GM23248 (cell line): ENCODE measurements at places on chromosomes 5 and 9.

- no peak overlapping the region for H3K4me3 ChIP-seq
- no peak for DNase-seq
- no peaks in the 10 kb centered on the region for H3K4me1 ChIP-seq
- no peaks in the 10 kb centered on the region for H3K27me3 ChIP-seq
Observed at GRCh38 chr5:161697001-161697400, 11.5 kb downstream of the GABRA6 start.

DNA sequence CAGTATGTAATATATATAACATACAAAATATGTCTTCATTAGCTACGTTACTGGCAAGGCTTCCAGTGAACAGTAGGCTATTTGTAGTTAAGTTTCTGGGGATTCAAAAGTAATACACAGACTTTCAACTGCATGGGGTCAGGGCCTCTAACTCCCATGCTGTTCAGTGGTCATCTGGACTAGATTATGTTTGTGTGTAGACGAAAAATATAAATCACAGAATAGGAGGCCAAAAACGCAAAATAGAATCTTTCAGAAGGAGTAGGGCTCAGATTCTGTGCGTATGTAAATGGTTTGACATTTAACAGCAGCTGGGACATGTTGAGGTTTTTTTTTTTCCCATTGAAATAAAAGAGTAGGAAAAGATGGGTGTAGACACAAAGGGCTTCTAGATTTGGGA lies 1048.7 kb upstream of the WWC1 start:
- H3K4me3 ChIP-seq: no peak overlapping the region
- H3K36me3 ChIP-seq: no peaks in the 10 kb centered on the region
- no peak overlapping the region for H3K27ac ChIP-seq
- no peaks in the 10 kb centered on the region for H3K4me1 ChIP-seq

DNA sequence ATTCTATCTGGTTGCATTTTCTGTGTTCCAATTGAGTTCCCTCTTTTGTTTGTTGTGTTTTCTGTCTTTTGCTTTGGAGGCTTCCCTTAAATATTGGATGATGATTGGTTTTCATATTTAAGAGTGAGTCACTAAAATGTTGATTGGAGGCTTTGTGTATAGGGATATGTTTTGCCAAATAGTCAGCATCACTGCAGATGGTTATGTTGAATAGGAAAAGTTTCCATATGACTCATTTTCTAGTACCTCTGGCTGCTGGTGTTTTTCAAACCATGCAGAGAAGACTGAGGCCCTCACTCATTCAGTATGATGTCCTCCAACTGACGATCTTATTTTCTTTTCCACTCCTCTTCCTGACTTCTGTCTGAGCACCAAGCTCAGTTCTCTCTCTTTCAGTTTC lies 1290.0 kb downstream of the EFNA5 start:
- no peak overlapping the region for H3K4me3 ChIP-seq
- peaks cover 31% of the 10 kb centered on the region; the same call in 1 of the 2 replicates for H3K27me3 ChIP-seq
- peak; percentile 25 for DNase-seq
- no peaks in the 10 kb centered on the region for H3K36me3 ChIP-seq
- H3K4me1 ChIP-seq: no peaks in the 10 kb centered on the region

- no peak overlapping the region for H3K27ac ChIP-seq
- H3K27me3 ChIP-seq: peaks cover 3% of the 10 kb centered on the region; the same call in 1 of the 2 replicates
- DNase-seq: peak; percentile 44
- no peaks in the 10 kb centered on the region for H3K36me3 ChIP-seq
Observed at GRCh38 chr5:114450437-114450836, 88.6 kb downstream of the KCNN2 start.

- no peaks in the 10 kb centered on the region for H3K36me3 ChIP-seq
- H3K4me3 ChIP-seq: peak overlapping the region; percentile 57
- H3K27me3 ChIP-seq: no peaks in the 10 kb centered on the region
- no peak for DNase-seq
- no peak overlapping the region for H3K27ac ChIP-seq
Observed at GRCh38 chr9:136994888-136995230, 1.5 kb downstream of the CLIC3 start.

- H3K36me3 ChIP-seq: no peaks in the 10 kb centered on the region
- no peaks in the 10 kb centered on the region for H3K27me3 ChIP-seq
- no peak overlapping the region for H3K27ac ChIP-seq
- no peak for DNase-seq
- no peaks in the 10 kb centered on the region for H3K4me1 ChIP-seq
Observed at GRCh38 chr9:101114317-101114716, 85.8 kb downstream of the PLPPR1 start.

DNA sequence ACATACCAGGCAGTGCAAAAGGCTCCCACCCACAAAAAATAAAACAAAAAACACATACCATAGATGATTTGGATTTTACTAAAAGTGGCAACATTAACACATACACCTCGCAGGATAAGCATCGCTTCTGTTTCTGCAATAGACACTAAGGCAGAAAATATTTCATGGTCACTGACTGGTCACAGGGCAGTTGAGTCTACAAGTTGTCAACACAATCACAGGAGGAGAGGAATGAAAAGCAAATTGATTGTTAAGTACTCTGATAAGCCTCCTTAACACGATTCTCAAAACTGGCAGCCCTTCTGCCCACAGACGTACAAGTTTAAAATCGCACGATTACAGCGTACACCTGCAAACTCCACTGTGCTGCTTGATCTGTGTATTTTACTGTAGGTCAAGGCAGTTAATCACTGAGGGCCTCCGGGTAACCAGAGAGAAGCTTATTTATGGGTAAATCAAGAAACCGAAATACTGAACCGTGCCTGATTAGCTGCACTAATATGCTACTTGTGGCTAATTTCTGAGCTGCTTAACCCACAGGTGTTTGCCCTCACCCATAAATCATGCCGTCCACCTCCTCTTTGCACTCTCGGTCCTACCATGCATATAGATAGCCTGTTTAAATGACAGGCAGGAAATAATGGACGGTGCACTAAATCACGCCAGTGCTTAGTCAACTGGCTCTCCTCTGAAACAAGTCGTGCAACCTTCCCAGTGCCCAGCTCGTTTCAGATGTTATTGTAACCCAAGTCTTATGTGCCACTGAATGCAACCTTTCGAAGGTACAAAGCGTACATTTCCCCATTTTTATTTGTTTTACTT lies 659.4 kb upstream of the ADAMTS16 start:
- DNase-seq: no peak
- no peaks in the 10 kb centered on the region for H3K36me3 ChIP-seq
- no peaks in the 10 kb centered on the region for H3K4me1 ChIP-seq
- no peak overlapping the region for H3K4me3 ChIP-seq

DNA sequence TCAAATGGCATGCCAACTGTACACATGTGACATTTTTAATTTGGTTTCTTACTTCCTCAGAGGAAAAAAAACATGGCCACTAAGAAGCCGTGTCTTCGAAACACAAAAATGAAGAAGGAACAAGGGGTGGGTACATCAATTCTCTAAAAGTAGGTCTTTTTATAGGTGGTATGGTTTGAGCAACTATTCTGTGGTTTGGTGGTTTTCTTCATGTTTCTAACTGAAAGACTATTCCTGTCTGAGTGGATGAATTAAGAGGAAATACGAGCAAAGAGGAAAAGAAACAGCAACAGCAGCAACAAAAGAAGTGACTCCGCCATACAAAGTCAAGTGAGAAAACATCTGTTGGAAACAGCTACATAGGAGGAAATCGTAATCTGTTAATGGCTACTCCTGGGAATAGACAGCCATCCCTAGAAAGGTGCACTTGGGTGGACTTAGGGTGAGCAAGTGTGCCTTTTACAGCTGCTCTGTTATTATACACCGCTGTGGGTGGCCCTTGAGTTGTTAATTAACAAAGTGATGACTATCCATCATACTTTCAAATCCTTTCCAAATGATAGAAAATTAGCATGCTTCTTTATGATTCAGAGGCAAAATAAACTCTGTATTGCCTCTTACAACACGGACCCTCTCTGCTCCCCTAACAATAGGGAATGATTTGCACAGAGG lies 575.8 kb downstream of the TLE1 start:
- no peak overlapping the region for H3K27ac ChIP-seq
- 0 out of 2 replicates have a peak, but pooled peaks cover 4% of the 10 kb centered on the region for H3K27me3 ChIP-seq
- H3K4me3 ChIP-seq: no peak overlapping the region
- no peaks in the 10 kb centered on the region for H3K4me1 ChIP-seq
- DNase-seq: no peak

- no peaks in the 10 kb centered on the region for H3K4me1 ChIP-seq
- no peaks in the 10 kb centered on the region for H3K27me3 ChIP-seq
- no peaks in the 10 kb centered on the region; the same call in 1 of the 2 replicates for H3K36me3 ChIP-seq
- peak; percentile 9 for DNase-seq
- no peak overlapping the region for H3K4me3 ChIP-seq
Observed at GRCh38 chr9:98823666-98824334, 16.3 kb downstream of the GALNT12 start.

GRCh38 chr5:134267366-134268018 lies 41.6 kb upstream of the PPP2CA start:
- no peaks in the 10 kb centered on the region for H3K27me3 ChIP-seq
- no peak overlapping the region for H3K27ac ChIP-seq
- H3K4me1 ChIP-seq: no peaks in the 10 kb centered on the region
- no peak overlapping the region for H3K4me3 ChIP-seq
- H3K36me3 ChIP-seq: no peaks in the 10 kb centered on the region

DNA sequence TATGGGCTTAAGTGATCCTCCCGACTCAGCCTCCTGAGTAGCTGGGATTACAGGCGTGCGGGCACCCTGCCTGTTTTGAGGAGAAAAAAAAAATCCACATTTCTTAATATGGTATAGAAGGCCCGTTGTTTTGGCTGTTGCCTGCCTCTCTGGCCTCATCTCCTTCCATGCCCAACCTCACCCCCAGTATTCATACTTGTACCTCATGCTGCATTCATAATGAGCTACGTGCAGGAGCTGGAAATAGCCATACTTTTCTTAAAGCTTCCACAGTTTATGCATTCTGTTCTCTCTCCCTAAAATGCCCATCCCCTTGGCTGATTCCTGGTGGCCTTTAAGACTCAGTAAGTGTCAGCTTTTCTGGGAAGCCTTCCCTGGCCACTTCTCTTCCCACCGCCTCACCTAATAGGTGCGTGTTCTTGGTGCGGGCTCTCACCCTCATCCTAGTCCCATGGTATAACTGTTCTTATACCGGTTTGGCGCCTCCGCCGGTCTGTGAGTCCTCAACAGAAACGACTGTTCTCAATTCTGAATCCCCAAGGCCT lies 2.1 kb upstream of the TPM2 start:
- H3K36me3 ChIP-seq: peaks cover 19% of the 10 kb centered on the region
- H3K4me1 ChIP-seq: peaks cover 42% of the 10 kb centered on the region
- H3K27ac ChIP-seq: peak overlapping the region; percentile 89
- H3K4me3 ChIP-seq: peak overlapping the region; percentile 98

- no peak overlapping the region for H3K4me3 ChIP-seq
- no peak for DNase-seq
- no peak overlapping the region for H3K27ac ChIP-seq
Observed at GRCh38 chr5:157900644-157901043, 41.7 kb upstream of the CLINT1 start.

GRCh38 chr9:17651725-17652124 lies 72.9 kb downstream of the SH3GL2 start:
- H3K4me3 ChIP-seq: no peak overlapping the region
- H3K27ac ChIP-seq: no peak overlapping the region
- DNase-seq: no peak
- H3K4me1 ChIP-seq: no peaks in the 10 kb centered on the region

DNA sequence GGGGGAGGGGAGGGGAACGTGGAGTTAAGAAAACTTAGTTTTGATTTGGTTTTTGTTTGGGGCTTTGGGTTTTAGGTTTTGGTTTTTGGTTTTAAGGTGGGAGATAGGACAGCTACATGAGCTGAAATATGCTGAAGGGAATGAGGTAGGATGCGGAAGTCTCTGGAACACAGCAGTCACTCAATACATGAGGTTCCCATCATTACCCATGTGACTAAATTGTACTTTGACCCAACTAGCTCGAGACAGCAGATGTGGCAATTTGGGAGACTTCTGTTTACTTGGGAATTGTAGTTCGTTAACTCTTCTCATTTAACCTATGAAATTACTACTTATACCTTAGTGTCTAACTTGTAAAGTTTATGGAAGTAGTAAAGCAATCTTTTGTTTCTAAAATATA lies 124.2 kb downstream of the TLE1 start:
- H3K27ac ChIP-seq: no peak overlapping the region
- peaks cover 21% of the 10 kb centered on the region for H3K4me1 ChIP-seq
- no peak overlapping the region for H3K4me3 ChIP-seq
- no peaks in the 10 kb centered on the region for H3K36me3 ChIP-seq
- no peaks in the 10 kb centered on the region for H3K27me3 ChIP-seq

GRCh38 chr9:18352711-18353110 lies 121.2 kb upstream of the ADAMTSL1 start:
- H3K27me3 ChIP-seq: no peaks in the 10 kb centered on the region
- no peak for DNase-seq
- no peak overlapping the region for H3K27ac ChIP-seq
- H3K36me3 ChIP-seq: no peaks in the 10 kb centered on the region

GRCh38 chr9:13684656-13685055 lies 405.2 kb upstream of the MPDZ start:
- no peaks in the 10 kb centered on the region for H3K27me3 ChIP-seq
- DNase-seq: no peak
- no peaks in the 10 kb centered on the region for H3K36me3 ChIP-seq
- H3K4me1 ChIP-seq: no peaks in the 10 kb centered on the region
- H3K27ac ChIP-seq: no peak overlapping the region

DNA sequence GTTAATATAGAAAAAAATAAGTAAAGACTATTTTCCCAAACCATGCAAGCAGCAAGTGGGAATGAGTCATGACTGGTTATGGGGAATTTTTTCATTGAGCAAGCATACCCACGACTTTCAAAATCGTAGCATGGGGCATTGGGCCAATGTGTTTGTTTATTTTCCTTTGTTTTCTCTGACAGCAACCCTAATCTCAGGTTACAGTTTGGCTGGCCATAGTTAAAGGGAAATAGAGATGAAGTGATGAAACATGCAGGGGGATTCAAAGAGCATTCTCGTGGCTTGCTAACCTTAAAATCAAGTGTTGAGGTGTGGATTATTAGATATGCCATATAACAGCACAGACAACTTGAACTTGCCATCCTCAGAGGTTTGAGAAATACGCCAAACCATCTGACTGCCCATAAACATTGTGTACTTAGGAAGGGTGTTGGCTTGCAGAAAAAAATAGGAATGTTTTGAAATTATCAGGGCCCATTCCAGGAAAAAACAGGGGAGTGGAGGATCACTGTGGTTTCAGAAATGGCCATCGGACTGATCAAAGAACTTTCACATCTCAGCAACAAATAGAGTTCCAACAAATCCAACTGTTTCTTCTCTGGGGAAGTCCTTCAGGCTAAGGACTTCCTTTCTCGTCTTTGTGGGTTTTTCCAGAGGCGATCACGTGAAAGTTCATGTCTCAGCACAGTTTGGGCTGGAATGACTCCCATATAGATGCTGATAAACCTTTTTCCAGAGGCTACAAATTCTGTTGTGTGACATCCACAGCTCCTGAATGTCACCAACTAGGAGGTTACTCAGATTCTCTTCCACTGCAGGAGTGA lies 259.1 kb downstream of the SYK start:
- H3K4me3 ChIP-seq: peak overlapping the region; percentile 57
- no peaks in the 10 kb centered on the region for H3K36me3 ChIP-seq
- H3K27me3 ChIP-seq: no peaks in the 10 kb centered on the region
- H3K4me1 ChIP-seq: peaks cover 32% of the 10 kb centered on the region
- DNase-seq: peak; percentile 97
- H3K27ac ChIP-seq: peak overlapping the region; percentile 93
